Amygdala (tissue), 56 donors: ENCODE measurements at places on chromosomes 2 and 18.

DNA sequence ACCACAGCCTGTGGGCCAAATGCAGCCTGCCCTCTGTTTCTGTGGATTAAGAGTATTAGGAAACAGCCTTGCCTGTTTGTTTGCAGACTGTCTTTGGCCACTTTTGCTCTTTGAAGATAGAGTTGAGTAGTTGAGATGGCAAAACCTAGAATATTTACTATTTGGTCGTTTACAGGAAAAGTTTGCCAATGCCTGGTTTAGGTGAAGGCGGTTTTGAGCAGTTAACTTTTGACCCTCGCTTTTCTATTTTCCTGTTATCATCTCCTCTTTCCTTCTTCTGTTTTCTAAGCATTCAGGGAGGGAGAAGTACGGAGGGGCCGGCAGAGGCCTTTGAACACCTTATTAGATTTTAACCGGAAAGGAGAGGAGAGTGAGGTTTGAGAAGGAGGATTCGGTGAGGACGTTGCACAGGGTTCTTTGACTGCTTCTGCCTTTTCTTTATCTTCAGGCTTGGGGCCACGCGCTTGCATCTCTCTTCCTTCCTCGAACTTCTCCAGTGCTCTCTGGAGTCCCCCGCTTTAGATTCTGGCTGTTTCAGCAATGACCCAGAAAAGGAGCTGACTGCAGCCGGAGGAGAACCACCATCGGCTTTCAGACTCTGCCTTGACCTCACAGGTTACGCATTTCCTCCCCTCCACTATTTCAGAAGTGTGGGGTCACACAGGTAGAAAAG lies 39.2 kb downstream of the IL1R2 start:
- no peak for DNase-seq

GRCh38 chr2:64137996-64138395 lies 6.2 kb downstream of the PELI1 start:
- no peak for DNase-seq

DNA sequence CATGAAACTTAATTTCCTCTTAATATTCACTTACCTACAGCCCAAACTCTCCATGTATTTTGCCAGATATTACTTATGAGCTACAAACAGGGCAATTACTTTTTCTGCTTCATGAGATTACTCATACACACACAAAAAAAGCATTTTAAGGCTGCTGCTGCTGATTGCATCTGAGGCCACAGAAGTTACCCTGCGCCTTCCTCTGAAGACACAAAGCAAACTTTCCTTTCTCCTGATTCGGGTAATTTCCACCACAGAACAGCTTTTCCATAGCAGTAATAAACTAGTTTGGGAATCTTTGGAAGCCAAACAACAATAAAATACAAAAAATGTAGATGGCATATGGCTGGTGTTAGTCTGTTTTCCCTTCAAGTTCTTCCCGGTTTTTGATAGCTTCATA lies 6.2 kb downstream of the TTC32 start:
- DNase-seq = no peak

DNA sequence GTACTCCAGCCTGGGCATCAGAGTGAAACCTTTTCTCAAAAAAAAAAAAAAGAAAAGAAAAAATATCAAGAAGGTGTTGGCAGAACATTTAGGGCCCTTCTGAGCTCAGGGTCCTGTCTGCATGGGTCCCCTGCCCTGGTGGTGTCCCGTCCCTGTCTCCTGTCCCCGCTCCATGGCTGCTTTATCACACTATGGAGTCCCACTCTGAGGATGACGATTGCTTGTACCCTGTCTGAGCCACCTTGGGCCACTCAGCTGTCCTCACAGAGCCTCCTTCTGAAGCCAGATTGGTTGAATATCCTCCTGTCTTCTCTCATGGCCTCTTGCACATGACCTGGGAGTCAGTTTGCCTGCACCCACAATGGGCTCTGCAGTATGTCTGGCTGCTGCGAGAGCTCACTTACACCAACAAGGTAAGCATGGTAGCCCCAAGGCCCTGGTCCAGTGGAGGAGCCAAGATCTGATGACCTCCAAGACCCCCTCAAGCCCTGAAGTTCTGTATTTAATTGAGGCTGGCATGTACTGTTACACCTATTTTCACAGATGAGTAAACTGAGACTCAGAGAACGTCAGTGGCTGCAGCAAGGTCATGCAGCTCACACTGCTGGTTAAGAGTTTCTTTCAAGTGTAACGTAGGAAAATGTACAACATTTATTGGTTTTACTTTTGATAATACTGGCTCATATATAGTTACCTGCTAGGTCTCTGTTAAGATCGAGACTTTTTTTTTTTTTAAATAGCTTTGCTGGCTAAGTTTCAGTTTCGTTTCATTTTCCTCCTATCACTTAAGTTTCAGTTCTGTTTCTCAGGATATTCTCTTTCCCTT lies 16.9 kb upstream of the ZCCHC2 start:
- no peak for DNase-seq

DNA sequence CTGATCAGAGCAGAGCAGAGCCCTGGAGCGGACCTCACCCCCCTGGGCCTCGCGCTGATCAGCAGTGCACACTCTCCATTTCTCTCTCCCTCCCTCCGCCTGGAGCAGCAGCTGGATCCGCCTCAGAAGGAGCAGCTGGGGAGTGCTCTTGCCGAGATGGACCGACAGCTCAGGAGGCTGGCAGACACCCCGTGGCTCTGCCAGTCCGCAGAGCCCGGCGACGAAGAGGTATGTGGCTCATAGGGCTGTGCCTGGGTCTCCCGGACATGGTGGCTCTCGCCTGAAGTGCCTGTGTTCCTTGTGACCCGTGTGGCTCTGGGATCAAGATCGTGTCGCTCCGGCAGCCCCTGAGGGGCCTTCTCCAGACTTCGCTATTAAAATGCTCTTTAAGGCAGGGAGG lies 102.5 kb downstream of the USP40 start:
- DNase-seq = no peak

DNA sequence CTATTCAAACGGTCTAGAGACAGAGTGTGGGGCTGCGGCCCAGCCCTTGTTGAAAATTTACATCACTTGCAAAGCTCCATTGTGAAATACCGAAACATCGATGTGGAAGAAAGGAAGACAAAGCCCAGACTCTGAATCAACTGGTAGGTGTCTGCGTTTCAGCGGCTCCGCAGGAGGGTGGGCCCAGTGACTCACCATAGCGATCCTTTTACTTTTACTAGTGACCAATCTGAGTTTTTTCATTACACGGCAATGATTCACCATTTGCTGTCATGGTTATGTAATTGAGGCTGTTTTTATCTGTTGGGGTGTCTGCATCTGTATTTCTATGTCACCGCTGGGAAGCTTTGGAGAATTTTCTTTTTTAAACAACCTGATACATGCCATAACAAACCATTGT lies 66.6 kb upstream of the ODC1 start:
- no peak for DNase-seq

DNA sequence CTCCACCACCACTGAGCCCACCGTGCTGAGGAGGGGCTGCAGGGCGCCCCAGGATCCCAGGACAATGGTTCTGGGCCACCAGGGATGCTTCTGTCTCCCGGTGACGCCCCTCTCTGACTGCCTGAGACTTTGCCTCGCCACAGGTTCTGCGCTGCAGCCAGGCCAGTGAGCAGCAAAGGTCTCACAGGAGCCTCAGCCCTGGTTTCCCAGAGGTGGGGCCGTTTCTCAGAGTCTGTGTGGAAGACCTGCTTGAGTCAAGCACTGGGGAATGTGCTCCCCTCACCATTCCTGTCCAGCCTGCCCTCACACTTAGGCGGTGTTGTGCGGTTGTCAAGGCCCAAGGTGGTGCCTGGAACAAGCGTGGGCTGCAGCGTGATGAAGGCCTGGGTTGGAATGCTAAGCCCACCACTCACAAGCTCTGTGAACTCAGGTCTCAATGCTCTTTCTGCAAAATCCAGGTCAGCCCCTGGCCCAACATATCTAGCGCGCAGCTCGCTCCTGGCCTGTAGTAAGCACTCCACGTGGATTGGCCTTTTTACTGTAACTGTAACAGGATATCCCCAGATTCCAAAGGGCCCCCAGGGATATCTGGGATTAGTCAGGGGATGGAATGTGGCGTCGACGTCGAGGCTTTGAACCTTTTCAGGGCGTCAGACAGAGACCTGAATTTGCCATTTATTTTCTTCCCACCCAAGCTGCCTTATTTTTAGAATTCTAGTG lies 47.6 kb downstream of the PLB1 start:
- DNase-seq = no peak

DNA sequence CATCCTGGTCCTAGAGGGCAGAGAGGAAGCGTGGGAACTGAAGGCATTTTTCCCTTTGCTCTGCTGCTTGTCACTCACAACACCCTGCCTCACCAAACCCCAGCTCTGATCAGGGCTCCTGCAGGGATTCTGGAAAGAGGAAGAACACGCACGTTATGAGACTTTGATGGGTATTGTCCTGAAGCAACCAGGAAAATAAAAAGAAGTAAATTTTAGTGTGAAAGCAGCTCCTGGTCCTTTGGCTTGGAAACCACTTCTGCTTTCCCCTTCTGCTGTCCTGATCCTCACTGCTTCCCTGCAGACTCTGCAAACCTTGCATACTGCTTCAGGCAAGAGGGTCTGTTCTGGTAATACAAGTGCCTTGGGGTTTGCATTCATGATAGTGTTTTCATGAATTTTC lies 164.1 kb downstream of the SLC8A1 start:
- DNase-seq = no peak

DNA sequence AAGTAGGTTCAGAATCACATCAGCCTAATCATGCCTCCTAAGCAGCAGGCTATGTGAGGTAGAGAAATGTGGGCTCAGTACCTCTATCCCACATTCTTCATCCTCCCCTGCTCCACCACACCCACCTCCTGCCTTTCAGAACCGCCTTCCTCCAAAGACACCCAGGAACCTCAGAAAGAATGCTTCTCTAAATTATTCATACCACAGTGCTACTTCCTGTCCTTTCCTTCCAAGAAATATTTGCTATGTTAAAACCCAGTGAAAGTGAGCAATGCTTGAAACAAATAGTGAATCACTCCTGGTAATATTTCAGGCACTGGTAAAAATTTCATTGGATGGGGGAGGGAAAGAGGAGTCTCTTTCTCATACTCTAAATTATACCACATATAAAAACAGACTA lies 24.0 kb upstream of the CREB1 start:
- no peak for DNase-seq

DNA sequence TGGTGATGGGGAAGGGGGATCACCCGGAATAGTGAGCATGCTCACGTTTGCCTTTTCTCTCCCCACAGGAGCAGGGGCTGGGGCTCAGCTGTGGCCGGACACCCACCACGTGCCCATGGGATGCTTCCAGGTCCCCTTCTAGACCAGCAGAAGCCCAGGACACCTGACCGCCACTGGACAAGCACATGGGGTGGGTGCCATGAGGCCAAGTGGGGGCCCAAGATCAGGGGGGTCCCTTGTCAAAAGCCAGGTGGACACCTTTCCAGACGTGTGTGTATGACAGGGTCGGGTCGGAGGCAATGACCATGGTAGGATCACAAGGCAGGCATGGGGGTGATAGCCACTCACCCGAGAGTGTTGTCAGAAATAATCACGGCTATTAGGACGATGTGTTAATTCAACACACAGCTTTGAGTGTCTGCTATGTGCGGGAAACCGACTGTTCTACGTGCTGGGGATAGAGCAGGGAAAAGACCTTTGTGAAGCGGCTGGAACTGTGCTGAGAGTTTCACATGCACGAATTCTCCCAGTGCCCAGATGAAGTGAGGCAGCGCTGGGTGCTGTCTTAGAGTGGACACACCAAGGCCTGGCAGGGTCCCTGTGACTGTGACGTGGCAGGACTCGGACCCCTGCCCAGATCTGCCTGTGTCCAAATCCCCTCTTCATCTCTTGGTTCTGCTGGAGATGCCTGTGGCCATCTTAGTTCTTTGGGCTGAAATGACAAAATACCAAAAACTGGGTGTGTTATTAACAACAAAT lies 244.7 kb downstream of the NDUFA10 start:
- no peak for DNase-seq

DNA sequence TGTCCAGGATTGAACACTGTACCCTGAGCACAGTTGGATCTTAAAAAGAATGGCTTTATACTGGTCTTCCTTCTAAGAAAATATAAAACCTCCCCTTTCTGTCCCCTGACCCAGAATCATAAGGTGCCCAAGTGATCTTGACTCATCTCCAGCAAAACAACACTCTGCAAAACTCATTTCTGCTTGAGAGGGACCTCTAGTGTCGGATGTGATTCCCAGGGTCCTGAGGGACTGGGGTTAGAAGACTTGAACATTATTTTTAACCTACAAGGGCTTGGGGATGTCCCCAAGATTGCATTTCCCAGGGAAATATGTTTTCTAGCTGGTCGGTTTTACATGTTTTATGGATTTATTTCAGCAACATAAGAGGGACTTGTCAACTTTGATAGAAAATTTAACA lies 1318.5 kb upstream of the CELF4 start:
- DNase-seq = no peak

DNA sequence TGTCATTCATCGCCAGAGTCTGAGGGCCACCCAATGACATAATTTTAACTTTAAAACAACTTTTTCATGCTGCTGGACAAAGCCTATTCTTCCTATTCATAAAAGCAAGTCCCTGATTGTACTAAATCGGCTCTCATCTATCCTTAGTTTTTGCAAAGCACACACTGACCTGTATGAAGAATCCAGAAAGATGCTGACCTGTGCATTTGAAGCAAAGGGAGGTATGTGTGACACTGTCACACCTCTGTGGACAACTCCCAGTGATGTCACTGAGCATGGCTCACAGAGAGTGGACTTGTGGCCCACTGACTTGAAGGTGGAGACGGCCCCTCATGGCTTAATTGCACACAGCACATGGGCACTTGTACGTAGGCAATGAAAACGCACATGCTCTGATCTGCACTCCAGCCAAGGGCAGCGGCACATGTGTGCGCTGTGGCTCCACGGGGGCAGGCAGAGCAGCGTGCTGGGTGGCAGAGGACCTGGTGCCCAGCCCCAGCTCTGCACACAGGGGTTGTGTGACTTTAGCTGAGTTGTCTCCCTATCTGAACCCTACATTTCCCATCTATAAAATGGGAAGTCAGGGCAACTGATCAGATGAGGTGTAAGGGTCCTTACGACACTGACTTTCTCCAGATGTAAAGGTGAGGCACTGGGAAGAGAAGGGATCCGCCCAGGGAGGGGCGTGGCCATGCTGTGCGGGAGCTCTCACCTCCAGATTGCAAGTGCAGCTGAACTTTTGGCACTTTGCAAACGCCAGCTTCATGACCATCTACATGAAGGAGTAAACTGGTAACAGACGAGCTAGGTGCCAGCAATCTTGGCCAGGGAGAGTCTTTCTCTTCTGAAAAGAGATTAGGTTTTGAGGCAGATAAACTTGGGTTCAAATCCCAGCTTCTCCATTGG lies 14.3 kb upstream of the ODC1 start:
- DNase-seq = no peak

DNA sequence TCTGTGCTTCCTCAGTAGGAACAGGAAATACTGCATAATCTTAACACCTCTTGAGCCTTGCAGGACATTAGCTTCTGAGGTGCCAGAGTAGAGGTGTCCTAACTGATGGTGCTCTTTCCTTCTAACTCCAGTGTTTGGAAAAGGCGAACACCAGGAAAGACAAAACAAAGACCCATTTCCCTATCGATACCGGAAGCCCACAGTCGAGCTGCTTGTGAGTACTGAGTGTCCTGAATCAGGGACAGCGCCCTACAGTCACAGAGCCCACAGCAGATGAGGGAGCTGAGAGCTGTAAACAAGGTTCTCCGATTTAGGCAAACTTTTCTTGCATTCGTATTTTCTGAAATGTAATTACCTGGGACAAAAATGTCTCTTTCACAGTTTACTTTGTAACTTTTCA lies 50.7 kb downstream of the SLC14A2 start:
- no peak for DNase-seq

- DNase-seq = no peak
These were observed 16.7 kb upstream of the ADI1 start for GRCh38 chr2:3535794-3536681.

GRCh38 chr2:216319771-216320170 lies 52.5 kb downstream of the MARCHF4 start:
- DNase-seq = no peak

- no peak for DNase-seq
These were observed 155.5 kb downstream of the CTIF start for GRCh38 chr18:48694295-48694694.
